Activated gamma-delta T cell treated with Interleukin-2 at 50 U/mL for 16 hours (primary cell): ENCODE measurements at places on chromosomes 2 and 18.

DNA sequence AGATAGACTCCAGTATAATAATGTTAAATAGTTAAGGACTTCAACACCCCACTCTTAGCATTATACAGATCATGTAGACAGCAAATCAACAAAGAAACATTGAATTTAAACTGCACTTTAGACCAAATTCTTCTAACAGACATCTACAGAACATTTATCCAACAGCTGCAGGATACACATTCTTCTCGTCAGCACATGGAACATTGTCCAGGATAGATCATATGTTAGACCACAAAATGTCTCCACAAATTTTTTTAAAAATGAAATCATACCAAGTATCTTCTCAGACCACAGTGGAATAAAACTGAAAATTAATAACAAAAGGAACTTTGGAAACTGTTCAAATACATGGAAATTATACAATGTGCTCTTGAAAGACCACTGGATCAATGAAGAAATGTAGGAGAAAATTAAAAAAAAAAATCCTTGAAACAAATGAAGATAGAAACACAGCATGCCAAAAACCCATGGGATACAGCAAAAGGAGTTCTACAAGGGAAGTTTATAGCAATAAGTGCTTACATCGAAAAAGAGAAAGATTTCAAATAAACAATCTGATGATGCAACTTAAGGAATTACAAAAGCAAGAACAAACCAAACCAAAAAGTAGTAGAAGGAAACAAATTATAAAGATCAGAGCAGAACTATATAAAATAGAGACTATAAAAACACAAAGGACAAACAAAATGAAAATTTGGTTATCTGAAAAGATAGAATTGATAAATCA is 12.3 kb upstream of the SPP2 start:
- DNase-seq, result no peak

DNA sequence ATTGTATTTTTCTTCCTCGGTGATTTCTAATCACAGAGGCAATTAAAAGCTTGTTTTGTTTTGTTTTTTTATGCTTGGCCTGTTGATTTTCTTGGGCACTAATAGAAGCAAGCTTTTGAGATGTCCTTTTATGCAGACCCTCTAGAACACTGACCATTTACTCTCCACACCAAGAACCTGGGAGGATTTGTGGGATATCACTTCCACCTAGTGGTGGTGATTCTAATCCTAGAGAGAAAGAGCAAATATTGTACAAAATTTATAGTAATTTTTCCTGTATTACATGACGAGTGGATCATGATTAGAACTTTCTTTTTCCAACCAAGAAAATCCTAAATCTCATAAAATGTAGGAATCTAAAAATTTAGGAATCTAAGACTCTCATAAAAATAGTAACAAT is 23.4 kb downstream of the NEMP2 start:
- no peak for DNase-seq

DNA sequence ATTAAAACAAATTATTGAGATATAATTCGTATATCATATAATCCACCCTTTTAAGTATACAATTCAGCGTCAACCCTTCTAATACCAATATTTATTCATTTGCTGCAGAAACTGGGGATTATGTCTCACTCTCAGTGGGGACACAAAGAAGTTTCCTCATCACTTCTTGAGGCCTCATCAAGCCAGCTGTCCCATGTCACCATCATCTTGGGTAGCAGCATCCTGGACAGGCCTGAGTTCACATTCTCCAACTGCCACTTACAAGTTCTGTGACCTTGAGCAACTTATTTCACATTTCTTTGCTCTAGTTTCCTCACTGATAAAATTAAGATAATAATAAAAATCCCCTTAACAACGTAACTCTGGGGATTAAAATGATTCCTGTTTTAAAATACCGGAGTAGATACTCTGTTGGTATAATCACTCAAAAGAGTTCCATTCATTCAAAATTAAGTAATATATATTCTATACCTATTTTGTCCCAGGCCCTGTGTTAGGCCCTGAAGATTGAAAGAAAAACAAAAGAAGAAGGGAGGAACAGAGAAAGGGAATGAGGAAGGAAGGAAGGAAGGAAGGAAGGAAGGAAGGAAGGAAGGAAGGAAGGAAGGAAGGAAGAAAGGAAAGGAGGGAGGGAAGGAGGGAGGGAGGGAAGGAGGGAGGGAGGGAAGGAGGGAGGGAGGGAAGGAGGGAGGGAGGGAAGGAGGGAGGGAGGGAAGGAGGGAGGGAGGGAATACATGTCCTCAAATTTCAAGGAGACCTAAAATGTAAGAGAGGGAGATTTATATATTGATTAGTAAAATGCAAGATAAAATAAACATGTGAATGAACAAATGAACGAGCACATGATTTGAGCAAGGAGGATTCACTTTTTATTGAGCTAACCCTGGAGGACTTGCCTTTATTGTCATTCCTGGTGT is 42.4 kb downstream of the NCKAP5 start:
- DNase-seq, result no peak

DNA sequence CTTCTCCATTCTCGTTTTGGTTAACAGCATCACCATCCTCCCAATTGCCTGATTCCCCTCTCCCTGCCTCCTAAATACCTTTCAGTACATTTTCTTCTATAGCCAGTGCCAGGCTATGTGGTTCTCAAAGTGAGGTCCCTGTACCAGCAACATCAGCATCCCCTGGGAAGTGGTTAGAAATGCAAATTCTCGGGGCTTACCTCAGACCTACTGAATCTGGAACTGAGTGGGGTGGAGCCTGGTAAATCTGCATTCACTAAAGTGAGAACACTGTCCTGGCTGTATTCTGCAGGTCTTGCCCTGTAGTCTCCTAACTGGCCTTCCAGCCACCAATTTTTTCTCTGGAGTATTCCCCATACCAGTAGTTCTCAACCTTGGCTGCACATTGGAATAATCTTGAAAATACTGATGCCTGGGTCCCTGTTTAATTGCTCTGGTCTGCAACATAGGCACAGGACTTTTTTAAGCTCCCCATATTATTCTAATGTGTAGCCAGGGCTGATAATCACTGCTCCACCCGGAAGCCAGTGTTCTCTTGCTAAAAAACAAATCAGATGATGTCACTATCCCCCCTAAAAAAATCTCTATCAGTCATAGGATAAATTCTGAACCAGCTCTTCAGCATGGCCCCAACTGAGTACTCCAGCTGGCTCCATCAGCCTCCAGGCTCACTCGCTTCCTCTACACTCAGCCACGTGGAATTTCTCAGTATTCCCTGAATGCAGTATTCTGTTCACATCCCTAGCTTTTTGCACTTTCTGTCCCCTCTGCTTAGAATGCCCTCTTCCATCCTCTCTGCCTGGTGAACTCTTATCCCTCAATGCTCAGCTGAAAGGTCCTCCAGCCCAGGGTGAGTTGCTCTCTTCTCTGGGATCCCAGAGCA is 98.4 kb downstream of the CDK15 start:
- no peak for DNase-seq

DNA sequence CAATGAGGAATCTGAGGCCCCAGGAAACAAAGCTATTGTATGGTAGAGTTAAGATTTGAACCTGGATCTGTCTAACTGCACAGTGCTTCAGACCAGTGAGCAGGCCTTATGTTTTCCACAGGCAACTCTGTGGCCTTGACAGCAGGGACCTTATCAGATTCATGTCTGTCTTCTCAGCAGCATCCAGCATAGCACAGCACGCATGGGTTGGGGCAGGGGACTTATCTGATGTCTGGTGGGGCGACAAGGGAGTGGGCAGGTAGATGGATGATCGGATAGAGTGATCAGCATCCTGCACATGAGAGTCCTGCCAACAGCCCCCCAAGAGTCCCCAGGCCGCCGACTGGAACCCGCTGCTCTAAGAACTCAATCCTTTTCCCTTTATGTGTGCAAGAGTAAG is 28.7 kb upstream of the KCNF1 start:
- no peak for DNase-seq
